Fibroblast of villous mesenchyme (primary cell): ENCODE measurements at places on chromosomes 16 and 17. TPM values are rescaled to one million over a fixed set of nuclear protein-coding genes. Genes with fewer than 3 reads are reported as not detected.

CDH11 gene
- 265 and 290 TPM in 2 replicates for total RNA-seq

TMC8 gene
- total RNA-seq: not detected in 2 replicates

GRCh38 chr17:73474370-73474988, 162.7 kb upstream of the CDC42EP4 start:
- peak; percentile 69 for DNase-seq

DNA sequence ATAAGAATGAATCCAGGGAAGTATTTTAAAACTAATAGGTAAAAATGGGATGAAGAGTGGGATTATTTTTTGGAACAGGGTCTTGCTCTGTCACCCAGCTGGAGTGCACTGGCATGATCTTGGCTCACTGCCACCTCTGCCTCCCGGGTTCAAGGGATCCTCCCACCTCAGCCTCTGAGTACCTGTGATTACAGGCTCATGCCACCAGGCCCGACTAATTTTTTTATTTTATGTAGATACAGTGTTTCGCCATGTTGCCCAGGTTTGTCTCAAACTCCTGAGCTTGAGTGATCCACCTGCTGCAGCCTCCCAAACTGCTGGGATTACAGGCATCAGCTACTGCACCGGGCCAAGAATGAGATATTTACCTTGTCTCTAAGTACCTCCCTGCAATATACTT, 22.1 kb downstream of the NSMCE1 start:
- DNase-seq: no peak

- DNase-seq: peak; percentile 39
Observed at GRCh38 chr17:17119533-17119932, 77.3 kb downstream of the MPRIP start.

DNA sequence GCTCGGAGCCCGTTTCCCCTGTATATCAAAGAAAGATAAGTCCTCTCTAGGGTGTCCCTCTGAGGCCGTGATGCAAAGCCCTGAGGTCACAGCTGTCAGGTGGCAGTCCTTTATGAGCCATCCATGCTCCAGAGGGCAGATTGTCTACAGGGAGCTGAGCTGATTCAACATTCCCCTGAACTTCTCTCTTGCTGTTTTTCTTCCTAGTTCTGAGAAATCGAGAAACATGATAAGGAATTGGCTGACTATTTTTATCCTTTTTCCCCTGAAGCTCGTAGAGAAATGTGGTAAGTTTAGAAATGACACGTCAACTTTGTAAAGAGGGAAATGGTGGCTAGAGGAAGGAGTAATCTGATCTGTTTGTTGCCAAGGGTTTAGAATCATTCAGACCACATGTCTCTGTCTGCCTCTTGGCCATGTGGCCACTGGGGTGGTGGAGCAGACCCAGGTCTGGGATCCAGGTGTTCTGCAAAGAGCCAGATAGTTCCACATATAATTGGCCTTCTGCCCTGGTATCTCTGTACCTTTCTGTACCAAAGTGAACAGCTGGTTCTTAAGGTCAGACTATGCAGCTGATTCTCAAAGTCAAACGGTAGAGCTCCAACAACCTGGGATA, 3.5 kb downstream of the CTNS start:
- DNase-seq: peak; percentile 44

GRCh38 chr16:31874366-31875111, 932 bp downstream of the ZNF267 start:
- DNase-seq: peak; percentile 66

DNA sequence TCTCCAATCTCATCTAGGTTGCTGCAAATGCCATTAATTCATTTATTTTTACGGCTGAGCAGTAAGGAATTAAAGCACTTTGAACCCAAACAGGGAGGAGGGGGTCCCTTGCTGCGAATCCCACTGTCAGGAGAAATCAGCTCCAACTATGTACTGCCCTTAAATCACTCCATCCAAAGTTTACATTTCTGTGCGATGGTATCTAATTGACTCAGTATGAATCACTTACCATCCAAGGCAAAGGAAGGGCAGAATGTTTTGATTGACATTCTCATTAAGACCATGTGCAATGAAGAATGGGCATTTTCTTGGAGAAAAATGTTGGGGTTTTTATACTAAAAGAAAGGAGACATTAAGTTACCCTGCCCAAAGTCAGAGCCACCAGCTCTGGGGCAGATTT, 47.7 kb upstream of the XYLT1 start:
- peak; percentile 44 for DNase-seq

DNA sequence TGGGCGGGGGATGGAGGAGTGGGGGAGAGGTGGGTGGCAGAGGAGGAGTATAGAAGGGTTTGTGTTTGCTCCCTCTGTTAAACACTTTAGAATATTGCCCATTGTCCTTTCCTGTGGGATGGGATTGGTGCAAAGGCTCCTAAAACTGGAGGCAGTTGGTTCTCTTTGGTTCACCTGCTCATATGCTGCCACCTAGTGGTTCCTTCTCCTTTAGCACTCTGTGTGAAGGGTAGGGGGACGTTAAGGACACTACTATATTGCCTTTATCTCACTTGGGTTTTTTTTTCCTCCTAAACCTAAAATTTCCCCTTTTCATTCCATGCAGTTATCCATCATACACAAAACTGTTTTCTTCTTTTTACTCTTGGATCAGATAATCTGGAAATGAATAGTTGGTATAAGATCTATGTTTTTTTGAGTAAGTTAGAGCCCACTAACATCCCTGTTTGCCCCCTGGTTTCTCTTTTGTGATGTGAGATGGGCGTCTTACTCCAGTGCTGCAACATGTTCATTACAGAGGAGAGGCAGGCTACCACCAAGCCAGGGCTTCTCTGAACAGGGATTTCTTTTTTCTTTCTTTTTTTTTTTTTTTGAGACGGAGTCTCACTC, 23.8 kb downstream of the SNX11 start:
- DNase-seq: peak; percentile 73
